H54 (cell line): ENCODE measurements at places on chromosomes 6 and 20.

DNA sequence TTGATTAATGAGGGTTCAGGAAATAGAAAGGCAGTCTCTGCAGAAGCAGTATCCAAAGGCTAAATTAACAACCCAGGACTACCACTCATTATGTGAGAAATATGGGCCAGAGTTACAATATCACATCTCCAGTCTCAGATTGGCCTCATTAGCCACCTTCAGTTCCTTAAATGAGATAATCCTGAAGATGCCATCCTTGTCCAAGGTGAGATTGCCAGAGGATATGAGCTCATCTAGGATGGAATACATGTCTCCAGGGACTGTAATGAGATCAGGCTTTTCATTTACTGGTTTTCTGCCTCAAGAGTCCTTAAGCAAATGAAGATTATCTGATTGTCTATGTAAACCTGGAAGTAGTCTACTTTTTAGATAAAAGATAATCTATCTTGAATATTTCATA, 196.3 kb downstream of the FUT9 start:
- DNase-seq: no peak

- peak; percentile 15 for DNase-seq
Measured at GRCh38 chr6:55293116-55293515, 34.2 kb upstream of the GFRAL start.

DNA sequence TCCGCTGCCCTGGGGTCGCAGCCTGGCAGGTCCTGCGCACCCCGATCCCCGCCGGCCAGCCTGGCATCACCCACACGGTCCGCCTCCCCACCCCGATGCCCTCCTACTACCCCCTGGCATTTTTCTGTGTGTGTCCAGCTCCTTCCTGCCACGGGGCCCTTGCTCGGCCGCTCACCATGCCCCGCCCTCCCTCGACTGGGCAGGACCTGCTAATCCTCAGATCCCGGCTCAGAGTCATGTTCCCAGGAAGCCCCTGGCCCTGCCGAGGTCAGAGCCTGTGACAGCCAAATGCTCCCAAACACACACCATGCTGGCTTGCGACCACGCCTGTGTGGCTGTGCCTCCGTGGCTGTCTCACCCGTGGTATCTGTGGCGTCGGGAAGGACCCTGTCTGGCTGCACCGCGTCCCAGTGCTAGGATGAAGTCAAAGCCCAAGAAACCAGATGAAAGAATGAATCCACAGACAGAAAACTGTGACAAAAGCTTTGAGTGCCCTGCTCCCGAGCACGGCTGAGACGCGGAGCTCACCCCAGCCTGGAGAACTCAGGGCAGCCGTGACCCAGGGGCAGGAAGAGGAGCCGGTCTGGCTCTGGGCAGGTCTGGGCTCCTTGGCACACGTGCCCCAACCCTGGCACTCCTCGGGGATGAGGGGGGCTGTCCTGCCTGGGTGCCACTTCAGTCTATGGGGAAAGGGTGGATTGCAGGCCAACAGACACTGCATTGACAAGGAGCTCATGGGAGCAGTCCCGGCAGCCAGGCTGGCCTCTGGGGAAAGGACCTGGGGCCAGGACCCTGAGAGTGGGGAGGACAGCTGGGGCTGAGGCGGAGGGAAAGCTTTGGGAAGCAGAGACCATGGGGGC, 20.8 kb upstream of the SLCO4A1 start:
- no peak for DNase-seq

DNA sequence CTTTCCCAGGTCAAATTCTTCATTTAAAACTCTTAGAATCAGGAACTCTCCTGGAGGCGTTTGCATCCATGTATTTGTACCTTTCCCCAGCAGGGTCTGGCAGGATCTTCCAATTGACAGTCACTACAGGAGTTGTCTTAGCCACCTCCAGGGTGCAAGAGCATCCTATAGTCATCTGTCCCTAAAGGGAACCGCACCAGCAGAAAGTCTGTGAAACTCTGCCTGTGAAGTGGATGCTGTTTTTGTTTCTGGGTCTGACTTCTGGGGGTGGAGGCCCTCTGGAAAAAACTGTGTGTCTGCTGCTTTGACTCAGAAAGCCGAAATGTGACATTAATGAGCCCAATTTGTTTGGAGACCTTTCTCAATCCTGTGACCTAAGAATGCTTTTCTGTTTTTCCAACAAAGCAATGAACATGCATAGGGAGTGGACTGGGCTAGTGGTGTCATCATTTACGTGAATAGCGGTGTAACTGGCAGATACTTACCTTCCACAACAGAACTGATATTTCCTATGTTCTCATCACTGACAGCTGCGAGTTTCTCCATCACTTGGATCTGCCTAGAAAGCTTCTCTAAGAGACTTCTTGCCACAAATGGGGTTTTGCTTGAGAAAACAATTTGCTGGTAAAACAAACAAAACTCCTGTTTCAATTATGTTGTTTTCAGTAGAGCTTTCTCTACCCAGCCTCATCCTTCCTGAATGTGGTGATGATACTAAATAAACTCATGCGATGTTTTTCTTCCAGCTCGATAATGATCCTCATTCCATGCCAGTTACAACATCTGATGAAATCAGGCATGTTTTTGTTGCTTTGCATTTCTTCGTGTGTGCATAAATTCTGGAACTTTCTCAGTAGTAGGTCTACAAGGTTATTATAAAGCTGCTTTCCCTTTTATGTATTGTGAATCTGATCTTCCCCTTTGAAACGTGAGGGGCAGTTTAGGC, 33.3 kb upstream of the ARMH2 start:
- DNase-seq: no peak

DNA sequence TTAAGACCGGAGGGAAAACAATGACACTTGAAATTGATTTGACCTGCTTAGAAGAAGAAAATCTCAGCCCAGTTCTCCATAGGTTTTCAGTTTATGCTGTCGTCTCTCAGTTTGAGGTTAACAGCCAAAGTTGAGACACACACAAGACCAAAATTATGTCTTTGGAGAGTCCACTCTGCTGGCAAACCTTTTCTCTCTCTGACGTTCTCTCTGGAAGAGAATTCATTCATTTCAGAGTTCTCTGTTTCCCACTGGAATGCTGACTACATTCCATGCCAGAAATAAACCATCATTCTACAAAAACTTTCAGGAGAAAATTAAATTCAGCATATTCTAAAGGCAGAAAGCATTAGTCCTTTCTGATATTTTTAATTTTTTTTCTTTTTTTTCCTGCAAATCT, 155.2 kb downstream of the TFAP2A start:
- DNase-seq: no peak

DNA sequence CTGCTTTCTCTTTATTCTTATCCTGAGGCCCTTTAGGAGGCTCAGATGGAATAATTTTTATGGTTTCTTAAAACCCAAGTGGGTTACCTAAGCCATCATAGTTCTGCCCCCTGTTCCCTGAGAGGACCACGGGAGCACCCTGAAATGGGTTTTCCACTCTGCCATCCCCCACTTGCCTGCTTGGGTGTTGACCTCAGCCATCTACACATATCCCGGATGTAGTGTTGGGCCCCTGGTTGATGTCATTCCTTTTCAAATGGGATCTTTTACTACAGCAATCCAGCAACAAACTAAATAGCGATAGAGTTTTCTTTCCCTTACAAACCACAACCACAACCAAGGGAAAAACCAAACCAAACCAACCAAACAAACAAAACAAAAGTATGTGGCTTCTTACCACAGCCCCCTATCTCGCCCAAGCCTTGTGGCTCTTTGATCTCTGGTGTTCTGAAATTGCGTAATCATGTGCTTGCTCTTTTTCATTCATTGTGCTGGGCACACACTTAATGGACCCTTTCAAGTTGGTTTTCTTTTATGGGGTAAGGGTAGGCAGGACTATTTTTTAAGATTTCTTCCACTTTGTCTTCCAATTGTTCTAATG, 154.9 kb downstream of the ESR1 start:
- DNase-seq: no peak

DNA sequence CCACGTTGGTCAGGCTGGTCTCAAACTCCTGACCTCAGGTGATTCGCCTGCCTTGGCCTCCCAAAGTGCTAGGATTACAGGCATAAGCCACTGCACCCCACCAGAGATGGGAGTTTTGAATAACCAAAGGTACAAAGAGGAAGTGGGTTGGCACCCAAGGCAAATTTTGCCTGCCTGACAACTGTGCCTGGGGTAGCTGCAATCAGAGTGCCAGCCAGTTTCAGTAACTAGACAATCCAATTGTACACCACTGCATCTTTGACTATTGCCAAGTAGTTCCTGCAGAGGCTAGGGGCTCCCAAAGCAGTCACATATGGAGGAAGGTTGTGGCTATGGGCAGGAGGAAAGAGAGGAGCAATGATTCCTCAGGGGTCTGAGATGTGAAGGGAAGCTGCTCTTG, 16.6 kb downstream of the ZC3H12D start:
- DNase-seq: no peak

DNA sequence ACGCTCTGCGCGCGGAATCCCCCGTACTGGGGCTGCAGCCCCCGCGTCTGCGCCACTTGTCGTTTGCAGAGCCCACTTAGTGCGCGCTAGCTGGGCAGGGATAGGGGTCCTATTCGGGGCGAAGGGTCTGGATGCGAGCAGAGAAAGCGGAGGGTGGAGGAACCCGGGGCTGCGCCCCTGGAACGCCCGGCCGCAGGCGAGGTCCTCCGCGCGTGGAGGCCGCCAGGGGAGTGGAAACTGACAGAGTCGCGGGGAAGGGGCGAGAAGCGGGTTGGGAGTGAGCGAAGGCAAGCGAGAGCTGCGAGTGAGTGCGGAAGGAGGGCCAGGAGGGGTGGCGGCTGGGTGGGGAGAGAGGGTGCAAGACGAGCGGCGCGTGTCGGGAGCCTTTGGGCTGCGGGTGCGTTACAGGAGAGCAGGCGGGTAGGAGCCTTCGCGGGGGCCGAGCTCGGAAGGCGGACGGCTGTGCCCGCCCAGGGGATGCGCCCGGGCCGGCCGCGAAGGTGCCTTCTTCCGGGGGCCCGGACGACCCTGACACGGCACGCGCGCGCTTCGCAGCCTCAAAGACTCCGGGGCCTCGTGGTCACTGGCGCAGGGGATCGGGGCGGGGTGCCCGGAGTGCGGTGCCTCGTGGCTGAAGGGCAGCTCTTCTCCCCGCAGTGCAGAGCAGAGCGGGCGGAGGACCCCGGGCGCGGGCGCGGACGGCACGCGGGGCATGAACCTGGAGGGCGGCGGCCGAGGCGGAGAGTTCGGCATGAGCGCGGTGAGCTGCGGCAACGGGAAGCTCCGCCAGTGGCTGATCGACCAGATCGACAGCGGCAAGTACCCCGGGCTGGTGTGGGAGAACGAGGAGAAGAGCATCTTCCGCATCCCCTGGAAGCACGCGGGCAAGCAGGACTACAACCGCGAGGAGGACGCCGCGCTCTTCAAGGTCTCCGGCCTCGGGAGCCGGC, 1.2 kb downstream of the IRF4 start:
- DNase-seq: no peak

GRCh38 chr20:16267526-16267925, 305.7 kb downstream of the KIF16B start:
- no peak for DNase-seq

DNA sequence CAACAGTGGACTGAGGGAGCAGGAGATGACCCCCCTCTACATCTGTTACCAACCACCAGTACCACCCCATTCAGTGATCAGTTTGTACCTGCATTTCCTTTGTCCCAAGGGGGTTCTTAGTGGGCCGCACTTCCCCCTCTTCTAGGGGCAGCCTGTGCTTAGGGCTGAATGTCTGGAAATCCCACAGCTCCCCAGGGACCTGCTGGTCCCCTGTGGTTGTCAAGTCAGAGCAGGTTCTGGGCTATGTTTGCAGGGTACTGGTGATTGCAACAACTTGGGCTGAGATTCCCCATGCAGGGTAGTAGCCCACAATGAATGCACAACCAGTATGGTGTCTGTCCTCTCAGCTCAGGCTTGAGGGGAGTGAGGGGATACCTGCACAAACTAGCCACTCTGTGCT, 39.7 kb upstream of the COL10A1 start:
- DNase-seq: no peak

DNA sequence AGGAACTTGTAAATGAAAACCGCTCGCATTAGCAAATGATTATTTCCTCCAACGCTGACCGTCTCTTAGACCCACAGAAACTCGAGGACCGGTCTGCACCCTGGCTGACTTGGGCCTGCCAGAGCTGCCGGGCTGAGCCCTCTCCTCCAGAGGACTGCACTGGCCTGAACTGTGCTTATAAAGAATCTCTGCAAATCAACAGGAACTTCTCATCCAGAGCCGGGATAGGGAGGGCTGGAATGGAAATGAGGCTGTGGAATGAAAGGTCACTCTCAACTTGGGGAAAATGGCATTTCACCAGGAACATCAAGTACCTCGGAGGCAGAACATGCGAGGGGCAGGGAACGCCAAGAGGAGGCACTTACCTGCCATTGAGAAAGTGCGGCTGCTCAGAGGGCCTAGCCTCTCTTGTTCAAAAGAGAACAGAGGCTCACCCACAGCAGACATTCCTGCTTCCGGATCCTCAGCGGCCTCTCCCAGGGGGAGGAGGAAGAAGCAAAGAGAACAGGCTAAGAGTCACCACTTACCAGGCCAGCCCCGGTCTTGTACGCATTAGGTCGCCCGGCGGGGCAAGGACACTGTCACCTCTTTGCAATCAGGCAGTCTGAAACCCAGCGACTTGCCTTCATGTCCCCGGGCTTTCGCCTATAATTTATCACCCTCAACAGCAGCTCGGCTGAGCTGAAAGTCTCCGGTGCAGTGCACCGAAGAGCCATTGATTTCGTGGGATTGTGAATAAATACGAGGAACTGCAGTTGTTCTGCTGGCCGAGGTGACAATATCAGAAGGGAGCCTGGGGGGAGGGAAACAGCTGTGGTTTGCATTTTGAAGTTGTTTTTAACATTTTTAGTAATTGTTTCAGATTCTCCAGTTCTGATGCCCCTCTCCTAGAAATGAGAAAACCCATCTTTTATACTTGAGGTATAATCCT, 37.6 kb downstream of the ZMYND8 start:
- DNase-seq: no peak

DNA sequence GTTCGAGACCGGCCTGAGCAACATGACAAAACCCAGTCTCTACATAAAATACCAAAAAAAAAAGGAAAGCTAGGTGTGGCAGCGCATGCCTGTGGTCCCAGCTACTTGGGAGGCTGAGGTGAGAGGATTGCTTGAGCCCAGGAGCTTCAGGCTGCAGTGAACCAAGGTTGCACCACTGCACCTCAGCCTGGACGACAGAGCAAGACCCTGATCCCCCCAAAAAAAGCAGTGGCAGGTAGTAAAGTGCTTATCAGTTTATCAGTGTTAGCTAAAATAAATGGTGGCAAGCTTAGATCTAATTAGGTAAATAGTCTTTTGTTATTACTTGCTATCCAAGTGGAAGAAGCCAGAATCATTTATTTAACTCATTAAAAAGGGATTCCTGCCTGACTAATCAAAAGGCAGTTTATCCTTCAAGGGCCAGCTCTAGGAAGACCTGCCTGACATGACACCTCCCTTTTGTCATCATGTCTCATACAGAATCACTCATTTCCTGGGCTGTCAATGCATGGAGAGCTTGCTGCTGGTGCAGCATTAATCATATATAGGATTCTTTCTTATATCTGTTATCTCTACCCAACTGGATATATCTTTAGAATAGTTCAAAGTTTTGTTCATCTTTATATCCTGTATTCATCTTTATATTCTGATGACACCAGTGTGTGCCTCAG, 9.6 kb downstream of the DSTN start:
- no peak for DNase-seq

- no peak for DNase-seq
Measured at GRCh38 chr6:12355354-12355753, 65.2 kb downstream of the EDN1 start.
